ENCODE measurements at places on chromosomes 5 and 9.

DNA sequence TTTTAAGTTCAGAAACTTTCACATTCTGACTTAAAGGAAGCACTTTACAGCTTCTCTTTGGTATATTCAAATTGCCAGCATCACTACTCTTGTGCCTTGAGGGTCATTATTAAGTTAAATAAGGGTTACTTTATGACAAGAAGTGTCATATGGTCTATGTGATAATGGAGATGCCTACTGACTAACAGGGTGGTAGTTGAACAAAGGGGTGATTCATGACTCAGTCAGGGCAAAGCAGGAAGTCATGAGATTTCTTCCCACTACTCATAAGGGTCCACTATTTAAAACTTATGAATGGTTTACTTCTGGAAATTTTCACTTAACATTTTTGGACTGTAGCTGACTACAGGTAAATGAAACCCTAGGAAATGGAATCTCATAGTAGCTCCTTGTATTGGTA is 938.3 kb upstream of the PTPRD start:
- DNase-seq: no peak

DNA sequence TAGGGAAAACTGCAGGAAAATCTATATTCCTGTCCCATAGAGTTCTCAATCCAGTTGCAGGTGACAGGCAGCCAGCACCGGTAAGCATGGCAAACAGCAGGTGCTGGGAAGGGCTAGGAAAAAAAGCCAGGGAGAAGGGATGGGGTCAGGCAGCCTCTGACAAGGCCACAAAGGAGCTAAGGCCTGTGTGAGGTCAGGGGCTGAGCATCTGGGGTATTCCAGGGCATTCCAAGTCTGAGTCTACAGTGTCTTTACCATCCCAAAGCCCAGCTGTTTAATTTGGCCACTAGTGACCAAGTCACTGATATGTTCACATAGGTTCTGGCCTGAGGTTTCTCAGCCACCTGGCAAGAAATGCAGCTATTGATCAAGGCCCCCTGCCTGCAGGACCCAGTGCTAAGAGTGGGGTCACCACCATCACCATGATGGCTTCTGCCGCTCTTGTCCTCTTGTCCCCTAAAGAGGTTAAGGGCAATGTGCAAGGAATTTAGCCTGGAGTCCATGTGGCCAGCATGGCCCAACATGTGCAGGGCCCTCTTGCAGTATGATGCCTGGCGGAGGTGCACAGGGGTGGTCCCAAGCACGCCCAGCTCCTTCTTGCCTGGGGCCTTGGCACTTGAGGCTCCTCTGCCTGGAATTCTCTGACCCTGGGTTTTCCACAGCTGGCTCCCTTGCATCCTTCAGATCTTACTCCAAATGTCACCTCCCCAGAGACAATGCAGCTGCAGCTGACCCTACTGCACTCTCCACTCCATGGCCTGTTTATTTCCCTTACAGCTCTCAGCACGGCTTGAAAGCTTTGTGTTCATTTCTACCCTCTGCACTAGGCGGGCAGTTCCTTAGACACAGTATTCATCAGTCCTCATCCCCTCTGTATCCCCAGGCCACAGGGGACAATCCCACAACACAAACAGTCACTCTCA is 213.1 kb downstream of the MSX2 start:
- DNase-seq: no peak

GRCh38 chr5:18992264-18992663 is 995.7 kb downstream of the CDH18 start:
- DNase-seq: no peak

GRCh38 chr9:37197158-37198038 is 77.0 kb downstream of the ZCCHC7 start:
- peak; percentile 57 for DNase-seq

GRCh38 chr5:150473673-150474358 is 24.3 kb upstream of the RPS14 start:
- DNase-seq: no peak

GRCh38 chr5:10552183-10553143 is 11.4 kb upstream of the ANKRD33B start:
- no peak for DNase-seq

- DNase-seq: no peak
Observed at GRCh38 chr5:123835421-123835820, 323.4 kb downstream of the CSNK1G3 start.

GRCh38 chr9:129111528-129112151 is 425 bp downstream of the PTPA start:
- no peak for DNase-seq

DNA sequence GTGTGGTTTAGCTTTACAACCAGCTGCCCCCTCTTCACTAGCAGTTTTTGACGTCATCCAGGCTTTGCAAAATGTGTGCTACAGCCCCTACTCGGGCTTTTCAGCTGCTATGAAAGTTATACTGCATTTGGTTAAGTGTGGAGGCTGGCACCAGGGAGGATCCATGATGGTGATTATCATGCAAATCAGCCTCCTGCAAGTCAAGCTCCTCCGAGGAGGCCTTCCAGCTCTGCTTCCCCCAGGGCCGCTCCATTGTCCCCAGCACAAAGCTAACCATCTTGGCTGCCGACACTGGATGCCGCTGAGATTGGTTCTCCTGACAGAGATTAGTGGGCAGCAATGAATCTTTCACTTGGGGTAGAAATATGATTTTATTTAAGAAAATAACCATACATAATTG is 159.6 kb downstream of the NR2F1-AS1 start:
- DNase-seq: no peak

GRCh38 chr5:113447498-113448050 is 12.8 kb upstream of the TSSK1B start:
- DNase-seq: no peak

DNA sequence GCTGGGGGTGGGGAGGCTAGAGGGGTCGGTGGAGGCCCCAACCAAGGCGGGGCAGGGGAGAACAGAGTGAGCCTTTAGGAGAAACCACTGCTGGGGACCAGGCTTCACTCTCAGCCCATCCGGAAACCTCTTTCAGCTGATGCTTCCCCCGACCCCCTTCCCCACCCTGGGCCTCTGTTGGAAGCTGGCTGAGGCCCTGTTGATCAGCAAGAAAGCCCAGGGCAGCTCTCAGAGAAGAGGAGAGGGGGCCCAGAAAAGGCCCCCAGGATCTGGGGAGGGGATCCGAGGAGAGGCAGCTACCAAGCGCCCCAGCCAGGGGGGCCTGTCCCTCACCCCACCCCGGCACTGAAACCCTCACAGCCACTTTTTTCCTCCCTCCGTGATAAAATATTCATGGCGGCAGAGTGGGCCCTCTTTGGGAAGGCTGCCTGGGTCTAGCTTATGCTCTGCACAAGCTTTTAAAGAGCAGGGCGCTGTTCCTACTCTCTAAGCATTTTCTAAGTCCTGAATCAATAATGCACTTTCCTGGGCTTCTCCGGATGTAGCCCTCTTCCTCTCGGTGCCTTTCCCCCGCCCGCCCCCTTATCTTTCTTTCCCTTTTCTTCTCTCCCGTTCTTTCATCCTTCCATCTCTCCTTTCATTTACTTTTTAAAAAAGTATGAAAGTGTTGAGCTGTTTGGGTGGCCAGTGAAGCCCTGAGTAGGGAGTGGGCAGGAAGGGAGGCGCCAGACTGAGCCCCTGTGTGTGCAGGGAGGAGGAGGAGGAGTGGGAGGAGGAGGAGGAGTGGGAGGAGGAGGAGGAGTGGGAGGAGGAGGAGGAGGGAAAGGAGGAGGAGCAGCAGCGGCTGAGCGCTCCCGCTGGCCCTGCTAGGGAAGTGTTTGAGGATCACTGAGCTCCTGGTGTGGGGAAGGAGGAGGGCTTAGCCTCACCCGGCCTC is 23.5 kb downstream of the NTNG2 start:
- no peak for DNase-seq
